Coronary artery (tissue), 2 donors: ENCODE measurements at places on chromosomes 3 and 15.

GRCh38 chr15:87477737-87478686 lies 778.5 kb downstream of the NTRK3 start:
- no peak for DNase-seq

- DNase-seq: no peak
Measured at GRCh38 chr3:62300617-62301016, 72.7 kb downstream of the FEZF2 start.

- no peak for DNase-seq
Measured at GRCh38 chr15:58247855-58248842, 110.0 kb downstream of the AQP9 start.

DNA sequence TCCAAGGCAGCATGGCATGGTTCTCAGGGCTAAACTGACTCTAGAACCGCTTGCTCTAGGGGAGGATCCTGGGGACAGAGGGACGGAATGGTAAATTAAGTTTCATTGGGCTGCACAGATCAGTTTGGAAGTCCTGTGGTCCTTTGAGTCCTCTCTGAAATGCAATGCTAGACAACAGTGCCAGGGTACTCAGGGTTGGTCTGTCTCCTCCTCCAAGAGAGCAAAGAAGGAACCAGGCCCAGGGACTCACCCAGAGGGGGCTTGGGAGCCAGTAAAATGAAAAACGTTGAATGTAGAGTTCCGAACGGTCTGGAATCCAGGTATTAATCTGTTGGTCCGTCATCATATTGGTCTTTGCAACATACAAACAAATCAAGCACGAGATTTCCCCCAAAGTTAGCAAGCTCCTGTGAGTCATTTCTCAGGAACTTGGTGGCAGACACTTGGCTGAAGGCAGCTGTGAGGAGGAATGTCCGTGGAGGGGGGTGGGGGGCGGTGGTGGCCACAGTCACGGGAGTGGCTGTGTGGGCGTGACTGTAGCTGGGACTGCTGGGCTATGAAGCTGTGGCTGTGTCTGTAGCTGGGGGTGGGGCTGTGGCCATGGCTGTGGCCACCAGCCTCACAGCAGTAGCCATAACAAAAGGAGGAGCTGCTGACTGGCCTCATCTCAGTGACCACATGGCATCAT lies 361.0 kb downstream of the SHQ1 start:
- DNase-seq: peak; percentile 87

DNA sequence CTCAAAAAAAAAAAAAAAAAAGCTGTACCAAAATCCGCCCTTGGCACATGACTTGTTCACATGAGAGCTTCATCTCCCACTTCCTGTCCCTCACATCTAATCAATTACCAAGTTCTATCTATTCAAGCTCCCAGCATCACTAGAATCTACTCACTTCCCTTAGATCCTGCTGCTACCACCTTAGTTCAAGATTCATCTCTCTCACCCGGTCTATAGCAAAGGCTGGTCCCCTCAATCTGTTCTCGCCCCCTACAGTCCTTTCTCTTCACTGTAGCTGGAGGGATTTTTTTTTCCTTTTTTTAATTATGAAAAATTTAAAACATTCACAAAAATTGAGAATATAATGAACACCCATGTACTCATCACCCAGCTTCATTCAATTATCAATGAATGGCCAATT lies 16.7 kb upstream of the GPR160 start:
- DNase-seq: no peak

DNA sequence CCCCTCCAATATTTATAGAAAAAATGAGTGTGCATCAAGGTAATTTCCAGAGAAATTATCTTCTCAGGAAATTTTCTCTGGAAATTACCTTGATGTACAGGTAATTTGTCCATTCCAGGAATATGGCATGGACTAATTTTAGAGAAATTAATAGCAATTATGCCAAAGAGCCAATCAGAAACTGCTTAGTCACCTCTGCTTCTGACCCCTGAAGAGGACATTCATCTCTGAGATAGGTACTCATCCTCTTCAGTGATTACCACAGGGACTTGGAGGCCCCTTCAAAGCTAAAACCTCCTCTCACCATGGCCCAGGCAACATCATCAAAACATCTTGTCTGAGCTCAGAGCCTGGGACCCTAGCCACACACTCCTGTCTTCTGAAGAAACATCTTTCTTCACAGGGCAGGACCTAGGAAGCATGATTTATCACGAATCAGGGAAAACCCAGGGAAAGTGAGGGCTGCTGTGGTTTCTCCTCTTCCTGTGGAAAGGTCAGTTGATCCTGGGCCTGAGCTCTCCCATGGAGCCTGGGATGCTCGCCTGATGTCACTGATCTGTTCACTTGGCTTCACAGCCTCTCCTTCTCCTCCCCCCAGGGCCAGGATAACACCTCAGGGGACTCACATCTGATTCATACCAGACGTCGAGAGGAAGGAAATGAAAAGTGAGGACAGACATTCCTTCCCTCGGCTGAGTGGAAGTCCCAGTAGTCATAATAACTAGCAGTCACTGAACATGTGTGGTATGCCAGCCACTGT lies 210.5 kb downstream of the DTWD1 start:
- peak; percentile 73 for DNase-seq

DNA sequence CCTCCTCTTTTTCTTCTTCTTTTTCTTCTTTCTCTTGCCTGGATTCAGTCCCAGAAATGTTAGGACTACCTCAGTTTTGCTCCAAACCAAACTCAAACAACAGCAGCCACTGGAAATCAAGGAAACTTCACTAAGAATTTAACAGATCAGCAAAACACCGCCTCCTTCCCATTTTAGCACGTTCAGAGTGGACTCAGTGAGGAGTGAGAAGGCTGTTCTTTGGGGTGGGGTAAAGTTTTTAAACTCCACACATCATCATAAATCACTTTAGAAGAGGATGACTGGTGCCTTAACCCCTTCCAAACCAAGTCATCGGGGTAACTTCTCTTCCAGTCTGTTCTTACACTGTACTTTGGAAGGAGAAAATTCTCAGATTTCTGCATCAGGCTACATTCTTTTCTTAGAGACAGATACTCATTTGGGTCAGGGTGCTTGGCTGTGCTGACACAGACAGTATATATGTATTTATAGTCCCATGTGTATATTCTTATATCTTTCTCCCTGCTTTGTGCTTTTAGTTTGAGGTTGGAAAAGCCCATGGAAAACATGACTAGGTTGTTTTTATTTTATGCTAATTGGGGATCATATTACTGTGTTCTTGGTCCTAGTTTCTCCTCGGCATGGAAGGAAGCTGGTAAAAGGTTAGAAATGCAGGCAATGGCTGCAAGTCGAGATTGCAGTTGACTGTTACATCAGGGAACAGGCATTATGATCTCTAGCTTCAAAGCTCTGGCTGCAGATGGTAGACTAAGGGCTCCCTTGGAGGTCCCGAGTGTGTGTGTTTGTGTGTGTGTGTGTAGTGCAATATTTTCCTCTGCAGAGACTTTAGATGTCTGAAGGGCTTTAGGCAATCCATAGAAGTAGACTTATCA lies at the start of gene CCDC80:
CCDC80 (minus strand) TSS at position 214 of the 872 bp plus-strand sequence. CDS start 1,238 bp downstream, outside the sequence.
- no peak for DNase-seq

- no peak for DNase-seq
Measured at GRCh38 chr3:8576841-8577571, 67.6 kb downstream of the SSUH2 start.
